Karpas-422 (cell line): ENCODE measurements at places on chromosomes 4 and X. TPM values are rescaled to one million over a fixed set of nuclear protein-coding genes. Genes with fewer than 3 reads are reported as not detected.

Gene PHEX
- total RNA-seq, result 1.3 TPM in 1 of 2 replicates, not detected in the other

Gene KIT
- total RNA-seq, result not detected in 2 replicates

Gene ZNF674
- 1.6 and 2.9 TPM in 2 replicates for total RNA-seq

Gene SERPINA7
- not detected in 2 replicates for total RNA-seq
